Left colon (tissue), 2 donors: ENCODE measurements at places on chromosomes 11 and 22. TPM values are rescaled to one million over a fixed set of nuclear protein-coding genes. Genes with fewer than 3 reads are reported as not detected.
A peak's percentile ranks its signal among the peaks of the same experiment; 100 is the strongest.

The SYTL2 gene
- total RNA-seq = 306 TPM

The LRRC74B gene
- total RNA-seq = 0.18 TPM

The NPTXR gene
- 2.5 TPM for total RNA-seq

The CNIH2 gene
- total RNA-seq = 1.1 TPM

The APOBEC3A gene
- total RNA-seq = 2.2 TPM

The GRIA4 gene
- total RNA-seq = 2.5 TPM

The CEP126 gene
- 4.0 TPM for total RNA-seq

The TEX54 gene
- total RNA-seq = not detected

The CD3D gene
- 4.3 TPM for total RNA-seq

GRCh38 chr22:21009638-21010425 is 5.1 kb upstream of the P2RX6 start:
- DNase-seq = no peak

DNA sequence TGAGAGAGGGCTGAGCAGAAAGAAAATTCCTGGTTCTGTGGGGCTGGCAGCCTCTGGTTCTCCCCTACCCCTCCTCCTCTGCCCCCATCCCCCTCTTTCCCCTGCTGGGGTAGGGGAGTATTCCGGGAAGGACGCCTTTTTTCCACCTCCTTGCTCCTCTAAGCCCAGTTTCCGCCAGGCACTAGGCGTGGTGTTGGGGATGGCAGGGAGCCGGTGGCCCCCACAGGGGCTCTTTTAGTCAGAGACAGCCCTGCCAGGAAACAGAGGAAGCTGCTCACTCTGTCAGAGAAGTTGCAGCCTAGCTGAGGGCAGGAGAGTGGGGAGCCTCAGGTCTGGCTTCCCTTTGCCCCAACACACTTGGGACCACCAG is 15.6 kb upstream of the ARHGEF17 start:
- DNase-seq = no peak

- DNase-seq = no peak
Observed at GRCh38 chr11:130416530-130416882, 11.9 kb downstream of the ADAMTS8 start.

DNA sequence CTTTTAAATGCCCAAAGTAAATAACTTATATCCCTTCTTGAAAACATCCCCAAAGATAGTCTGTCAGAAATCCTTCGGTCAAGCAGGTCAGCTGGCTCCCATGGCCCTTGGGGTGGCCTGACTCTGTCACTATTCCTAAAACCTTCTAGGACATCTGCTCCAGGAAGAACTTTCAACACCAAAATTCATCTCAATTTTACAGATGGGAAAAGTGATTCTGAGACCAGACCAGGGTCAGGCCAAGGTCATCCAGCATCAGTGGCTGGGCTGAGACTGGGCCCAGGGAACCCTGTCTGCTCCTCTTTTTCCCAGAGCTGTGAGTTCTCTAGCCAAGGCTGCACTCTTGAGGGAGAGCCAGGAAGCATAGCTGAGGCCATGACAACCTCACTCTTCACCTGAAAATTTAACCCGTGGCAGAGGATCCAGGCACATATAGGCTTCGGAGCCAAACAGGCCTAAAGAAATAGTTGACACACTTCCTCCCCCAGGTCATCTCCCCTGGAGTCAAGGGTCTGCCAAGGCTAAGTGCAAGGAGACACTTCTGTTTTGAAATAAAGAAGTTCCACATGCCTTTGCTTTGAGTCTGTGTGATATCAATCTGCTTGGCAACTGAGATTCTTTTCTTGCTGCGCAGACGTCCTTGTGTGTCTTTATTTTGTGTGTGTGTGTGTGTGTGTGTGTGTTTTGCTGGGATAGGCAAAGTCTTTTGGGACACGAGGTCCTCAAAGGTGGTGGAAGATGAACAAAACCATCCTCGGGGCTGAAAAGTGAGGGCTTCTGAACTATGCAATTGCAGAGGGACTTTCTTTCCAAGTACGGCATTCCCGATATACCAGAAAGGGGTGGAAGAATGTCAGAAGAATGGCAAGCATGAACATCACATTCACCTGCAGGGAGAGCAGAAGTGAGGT is 16.8 kb upstream of the PRG2 start:
- DNase-seq = no peak

GRCh38 chr22:41397143-41397811 is 15.5 kb downstream of the TEF start:
- peak; percentile 74 for DNase-seq

DNA sequence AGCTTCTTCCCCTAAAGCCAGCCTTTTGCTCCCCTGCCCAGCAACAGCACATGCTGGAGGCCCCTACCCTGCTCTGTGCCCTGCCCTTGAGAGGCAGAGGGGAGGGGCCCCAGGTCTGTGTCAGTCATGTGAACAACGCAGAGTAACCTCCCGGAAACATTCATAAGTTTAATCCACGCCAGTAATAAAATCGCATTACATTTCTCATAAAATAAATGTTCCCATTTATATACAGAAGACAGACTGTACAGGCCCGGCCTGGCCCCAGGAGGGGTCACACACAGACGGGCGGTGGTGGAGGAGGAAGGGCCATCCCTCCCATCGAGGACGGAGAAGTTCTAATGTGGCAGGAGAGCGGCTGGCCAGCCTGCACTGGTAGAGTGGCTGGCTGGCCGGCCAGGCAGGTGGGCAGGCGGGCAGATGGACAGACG is 39.5 kb downstream of the LMO1 start:
- DNase-seq = peak; percentile 51

DNA sequence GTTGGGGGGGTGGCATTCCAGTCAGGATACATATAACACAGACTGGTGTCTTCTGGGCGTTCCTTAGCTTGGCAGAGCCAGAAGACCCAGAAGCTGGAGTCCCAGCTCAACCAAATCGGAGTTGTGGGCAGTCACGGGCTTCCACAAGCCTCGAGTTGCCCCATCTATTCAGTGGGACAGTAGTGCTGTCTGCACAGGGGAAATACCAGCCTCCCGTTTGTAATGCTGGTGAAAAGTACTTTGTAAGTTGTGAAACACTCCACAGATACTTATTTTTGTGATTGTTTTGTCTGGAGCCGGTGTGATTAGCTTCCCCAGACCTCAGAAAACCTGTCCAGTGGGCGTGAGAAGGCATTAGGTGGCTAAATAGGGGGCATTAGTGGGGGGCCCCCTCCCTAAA is 13.6 kb downstream of the DGKZ start:
- no peak for DNase-seq

DNA sequence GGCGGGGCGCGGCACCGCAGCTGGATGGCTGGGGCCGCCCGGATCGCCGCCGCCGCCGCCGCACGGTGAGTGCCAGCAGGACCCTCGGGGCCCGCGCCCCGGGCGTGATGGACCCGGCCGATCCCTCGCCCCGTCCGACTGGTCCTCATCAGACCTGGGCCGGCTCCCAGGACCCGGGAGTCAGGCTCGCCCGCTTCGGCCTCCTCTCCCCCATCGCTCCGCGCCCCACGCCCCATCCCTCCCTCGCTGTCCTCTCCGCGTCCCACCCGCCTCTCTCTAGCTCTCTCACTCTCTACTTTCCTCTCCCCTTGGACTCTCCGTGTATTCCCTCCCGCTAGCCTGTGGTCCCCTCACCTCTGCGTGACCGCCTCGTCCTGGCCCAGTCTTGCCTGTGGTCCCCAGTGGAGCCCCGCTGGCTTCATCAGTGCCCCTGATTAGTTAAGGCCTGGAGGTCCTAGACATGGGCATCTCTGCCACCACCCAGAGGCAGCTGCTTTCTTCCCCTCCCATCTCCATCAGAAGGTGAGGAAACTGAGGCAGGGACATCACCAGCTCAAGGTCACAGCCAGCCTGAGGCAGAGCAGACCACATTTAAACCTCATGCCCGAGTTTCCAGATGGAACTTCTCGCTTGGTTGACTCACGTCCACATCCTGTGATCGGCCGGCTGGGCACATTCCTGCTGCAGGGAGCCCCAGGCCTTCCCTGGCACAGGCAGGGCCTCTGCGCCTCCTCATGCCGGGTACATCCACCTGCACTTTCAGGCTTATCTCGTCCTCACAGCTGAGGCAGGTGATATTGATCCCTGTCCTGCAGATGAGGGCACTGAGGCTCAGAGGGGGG is 429 bp downstream of the SLC39A13 start:
- peak; percentile 49 for DNase-seq

GRCh38 chr11:128323381-128323780 is 264.0 kb downstream of the ETS1 start:
- DNase-seq = no peak

DNA sequence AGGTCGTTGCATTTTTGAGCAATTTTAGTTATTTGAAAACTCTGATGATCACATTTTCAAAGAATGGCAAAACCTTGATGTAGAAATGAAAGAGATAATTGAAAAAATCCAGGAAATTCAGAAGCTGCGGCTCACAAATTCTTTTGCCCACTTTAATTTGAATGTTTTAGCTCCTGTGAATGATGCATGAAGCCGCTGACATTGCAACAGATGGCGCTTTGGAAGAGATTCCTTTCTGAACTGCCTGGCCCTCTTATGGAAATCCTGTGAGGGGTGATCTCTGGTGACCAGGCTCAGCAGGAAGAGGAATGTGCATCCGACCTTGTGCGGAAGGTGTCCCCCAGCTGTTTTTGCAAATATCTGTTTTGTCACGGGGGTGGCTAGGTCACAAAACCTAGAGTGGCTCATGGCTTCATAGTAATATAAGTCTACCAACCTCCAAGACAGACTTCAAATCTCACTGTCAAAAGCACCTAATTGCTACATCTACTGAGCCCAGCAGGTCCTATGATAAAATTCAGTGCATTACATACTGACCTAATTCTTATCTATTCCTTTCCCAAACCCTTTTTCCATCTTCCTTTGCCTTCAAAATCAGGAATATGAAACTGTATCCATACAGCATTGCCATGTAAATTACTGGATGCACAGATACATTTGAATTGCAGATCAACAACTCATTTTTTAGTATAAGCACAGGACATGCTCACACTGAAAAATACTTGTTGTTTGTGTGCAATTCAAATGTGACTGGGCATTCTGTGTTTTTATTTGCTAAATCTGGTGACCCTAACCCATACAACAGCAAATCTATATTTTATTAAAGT is 412.7 kb downstream of the ETS1 start:
- DNase-seq = no peak

DNA sequence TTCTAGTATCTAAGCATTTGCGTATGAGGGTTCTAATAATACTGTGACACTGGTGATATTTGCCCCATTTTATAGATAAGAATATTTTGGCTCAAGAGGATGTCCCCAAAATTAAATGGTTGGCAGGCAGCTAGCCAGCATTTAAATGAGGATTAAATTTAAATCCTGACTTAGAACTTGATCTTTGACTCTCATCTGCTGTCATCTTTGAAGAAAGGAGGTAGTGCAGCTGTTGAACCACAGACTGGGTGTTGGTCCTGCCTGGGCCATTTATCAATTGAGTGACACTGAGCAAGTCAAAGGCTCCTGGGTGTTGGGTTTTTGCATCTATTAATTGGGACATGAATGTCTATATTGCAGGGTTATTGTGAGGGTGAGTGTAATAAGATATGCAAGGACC is 112.3 kb downstream of the INSC start:
- no peak for DNase-seq

- DNase-seq = no peak
Observed at GRCh38 chr11:120389693-120390584, 53.7 kb downstream of the ARHGEF12 start.

DNA sequence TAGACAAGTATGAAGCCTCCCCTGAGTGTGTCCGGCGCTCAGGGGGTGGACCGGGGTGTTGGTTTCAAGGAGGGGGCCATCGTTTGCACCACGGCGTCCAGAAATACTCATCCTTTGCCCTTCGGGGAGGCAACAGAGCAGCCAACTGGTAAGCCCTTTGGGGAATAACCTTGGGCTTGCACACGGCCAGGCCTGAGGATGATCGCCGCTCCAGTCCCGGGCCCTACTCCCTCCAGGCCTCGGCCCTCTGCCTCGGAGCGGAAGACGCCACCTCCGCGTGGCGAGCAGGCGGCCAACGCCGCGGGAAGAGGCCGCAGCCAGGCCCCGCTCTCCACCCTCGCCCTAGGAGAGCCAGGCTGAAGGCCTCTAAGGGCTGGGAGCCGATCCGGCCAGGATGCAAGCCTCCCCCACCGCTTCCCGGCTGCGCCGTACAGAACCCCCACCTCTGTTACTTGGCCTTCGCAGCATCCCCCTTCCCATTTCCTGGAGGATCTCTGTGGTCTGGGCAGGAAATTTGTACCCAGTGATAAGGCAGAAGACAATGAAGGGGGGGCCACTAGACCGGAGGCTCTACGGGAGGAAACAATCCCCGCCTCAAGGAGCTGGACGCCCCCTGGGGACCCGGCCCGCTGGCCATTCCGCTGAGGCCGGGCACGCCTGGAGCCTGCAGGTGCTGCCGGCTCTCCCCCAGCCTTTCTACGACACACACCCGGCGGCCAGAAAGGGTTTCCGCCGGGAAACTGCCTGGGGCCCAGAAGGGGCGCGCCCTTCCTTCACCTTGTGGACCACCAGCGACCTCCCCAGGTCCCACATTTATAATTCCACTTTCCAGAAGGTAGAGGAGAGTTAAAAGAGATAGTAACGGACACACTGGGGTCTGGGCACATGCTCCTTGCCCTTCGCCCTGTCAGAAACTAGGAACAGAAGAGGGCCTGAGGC is 2.6 kb downstream of the ESAM start:
- DNase-seq = no peak

DNA sequence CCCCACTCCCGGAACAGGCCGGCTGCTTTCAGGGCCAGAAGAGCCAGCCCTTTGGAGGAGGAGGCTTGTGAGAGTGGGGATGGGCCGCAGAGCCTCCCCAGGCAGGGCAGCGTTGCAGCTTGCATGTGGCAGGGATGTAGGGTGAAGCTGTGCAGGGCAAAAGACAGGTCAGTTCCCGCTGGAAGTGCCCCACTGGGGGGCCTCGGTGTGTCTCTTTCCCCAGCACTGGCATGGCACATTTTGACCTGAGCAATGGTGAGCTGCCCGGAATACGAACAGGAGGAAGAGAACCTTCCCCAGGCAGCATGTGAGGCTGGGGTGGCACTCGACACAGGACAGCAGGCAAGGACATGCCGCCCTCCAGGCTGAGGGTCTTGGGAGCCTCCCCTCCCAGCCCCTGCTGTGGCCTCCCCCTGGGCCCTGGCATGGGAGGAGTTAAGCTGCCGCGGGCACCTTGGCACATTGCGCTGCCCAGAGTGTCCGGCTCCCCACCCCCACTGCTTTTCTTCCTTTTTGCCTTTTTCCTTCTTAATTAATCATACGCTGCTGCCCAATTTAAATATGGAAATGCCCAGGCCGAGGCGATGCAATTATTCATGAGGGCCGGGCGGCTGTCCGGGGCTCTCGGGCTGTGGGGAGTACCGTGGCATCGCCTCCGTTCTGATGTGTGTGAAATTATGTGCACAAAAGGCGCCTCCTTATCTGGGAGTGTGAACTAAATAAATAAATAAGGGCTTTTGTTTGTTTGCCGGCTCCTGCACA is 76.0 kb upstream of the WNT7B start:
- peak; percentile 61 for DNase-seq

GRCh38 chr11:90434858-90435257 is 212.0 kb upstream of the CHORDC1 start:
- no peak for DNase-seq

- no peak for DNase-seq
Observed at GRCh38 chr11:114276077-114276476, 20.1 kb upstream of the NNMT start.
